PC-9 (cell line): ENCODE measurements at places on chromosomes 5 and 9. TPM values are rescaled to one million over a fixed set of nuclear protein-coding genes. Genes with fewer than 3 reads are reported as not detected.

GRCh38 chr5:178284093-178284675 lies 51.6 kb upstream of the PHYKPL start:
- no peaks in the 10 kb centered on the region for H3K36me3 ChIP-seq
- no peak overlapping the region for H3K4me3 ChIP-seq
- H3K27me3 ChIP-seq: peaks cover 95% of the 10 kb centered on the region
- H3K27ac ChIP-seq: no peak overlapping the region
- no peaks in the 10 kb centered on the region for H3K4me1 ChIP-seq
- DNase-seq: no peak

DNA sequence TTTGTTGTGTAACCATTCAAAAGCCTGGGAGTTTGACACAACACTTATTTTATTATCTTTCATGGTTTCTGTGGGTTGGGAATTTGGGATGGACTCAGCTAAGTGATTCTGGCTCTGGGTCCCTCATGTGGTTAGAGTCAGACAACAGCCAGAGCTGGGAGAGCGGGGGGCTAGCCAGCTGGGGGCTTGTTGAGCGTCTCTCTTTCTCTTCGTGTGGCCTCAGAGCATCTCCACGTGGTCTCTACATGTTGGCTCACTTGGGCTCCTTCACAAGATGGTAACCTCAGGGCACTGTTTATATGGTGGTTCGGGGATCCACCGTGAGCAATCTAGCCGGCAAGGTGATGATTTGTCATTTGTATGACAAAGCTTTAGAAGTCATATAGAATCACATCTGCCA lies 73.6 kb downstream of the FSTL4 start:
- H3K36me3 ChIP-seq: no peaks in the 10 kb centered on the region
- no peak overlapping the region for H3K4me3 ChIP-seq
- no peak for DNase-seq
- H3K27ac ChIP-seq: no peak overlapping the region

DNA sequence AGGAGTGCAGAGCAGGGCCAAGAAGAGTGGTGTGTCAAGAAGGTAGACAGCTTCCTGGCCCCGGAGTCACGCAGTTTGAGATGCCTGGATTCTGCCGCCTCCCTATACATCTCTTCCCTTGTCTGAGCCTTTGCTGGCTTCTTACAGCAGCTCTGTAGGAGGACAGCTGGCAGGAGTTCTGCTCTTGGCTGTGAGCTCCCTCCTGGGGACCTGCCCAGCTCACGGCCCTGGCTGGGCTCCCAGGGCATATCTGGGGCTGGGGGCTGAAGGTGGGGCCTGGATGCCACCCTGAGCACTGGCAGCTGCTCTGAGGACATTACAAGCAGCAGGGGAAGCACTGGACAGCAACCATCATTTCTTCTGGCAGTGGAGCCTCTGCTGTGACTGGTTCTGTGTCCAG lies 786 bp upstream of the TSSK1B start:
- no peak overlapping the region for H3K27ac ChIP-seq
- no peak for DNase-seq
- no peaks in the 10 kb centered on the region for H3K27me3 ChIP-seq
- no peaks in the 10 kb centered on the region for H3K36me3 ChIP-seq
- H3K4me1 ChIP-seq: no peaks in the 10 kb centered on the region
- H3K4me3 ChIP-seq: no peak overlapping the region

DNA sequence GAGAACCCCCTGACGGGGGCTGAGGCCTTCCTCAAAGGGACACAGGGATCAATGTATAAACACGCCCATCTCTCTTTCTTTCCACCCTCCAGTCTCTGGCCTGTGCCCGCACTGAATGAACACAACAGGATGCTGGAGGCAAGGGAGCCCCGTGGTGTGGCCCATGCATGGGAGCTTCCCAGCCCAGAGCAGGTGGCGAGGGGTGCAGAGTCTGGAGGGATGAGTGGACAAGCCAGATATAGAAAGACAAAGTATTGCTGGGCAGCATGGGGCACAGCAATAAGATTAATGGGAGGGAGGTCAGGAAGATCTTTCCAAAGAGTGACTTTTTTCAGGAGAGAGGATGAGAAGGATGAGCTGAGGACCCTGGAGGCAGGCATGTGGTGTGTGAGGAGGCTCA lies 103.7 kb downstream of the C5orf15 start:
- no peak overlapping the region for H3K4me3 ChIP-seq

DNA sequence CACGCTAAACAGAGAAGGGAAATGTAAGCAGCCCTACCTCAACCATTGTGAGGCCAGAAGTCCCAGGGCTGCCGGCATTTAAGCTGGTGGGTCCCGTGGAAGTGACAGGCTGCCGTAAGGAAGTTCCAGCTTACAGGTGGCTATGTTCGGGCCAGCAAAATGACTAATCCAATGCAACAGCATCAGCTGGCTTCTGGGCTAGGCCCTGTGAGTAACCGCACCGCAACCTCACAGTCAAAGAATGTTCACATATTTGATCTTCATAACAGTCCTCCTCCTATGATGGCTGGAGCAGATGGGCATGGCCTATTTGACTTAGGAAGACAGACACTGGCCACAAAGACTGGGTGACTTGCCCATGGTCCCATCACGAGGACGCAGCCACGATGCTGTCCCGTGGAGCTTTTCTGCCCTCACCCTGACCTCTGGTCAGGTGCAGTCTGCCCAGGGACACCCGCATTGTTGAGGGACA lies 88.2 kb downstream of the LIFR start:
- no peak overlapping the region for H3K4me3 ChIP-seq
- no peak overlapping the region for H3K27ac ChIP-seq
- H3K27me3 ChIP-seq: no peaks in the 10 kb centered on the region
- peaks cover 8% of the 10 kb centered on the region for H3K4me1 ChIP-seq
- H3K36me3 ChIP-seq: no peaks in the 10 kb centered on the region

- H3K27me3 ChIP-seq: no peaks in the 10 kb centered on the region
- no peak for DNase-seq
- H3K4me1 ChIP-seq: peaks cover 19% of the 10 kb centered on the region; the same call in 1 of the 2 replicates
- no peak overlapping the region for H3K4me3 ChIP-seq
- H3K27ac ChIP-seq: no peak overlapping the region
These were observed 2.6 kb downstream of the PTPA start for GRCh38 chr9:129113645-129114304.

DNA sequence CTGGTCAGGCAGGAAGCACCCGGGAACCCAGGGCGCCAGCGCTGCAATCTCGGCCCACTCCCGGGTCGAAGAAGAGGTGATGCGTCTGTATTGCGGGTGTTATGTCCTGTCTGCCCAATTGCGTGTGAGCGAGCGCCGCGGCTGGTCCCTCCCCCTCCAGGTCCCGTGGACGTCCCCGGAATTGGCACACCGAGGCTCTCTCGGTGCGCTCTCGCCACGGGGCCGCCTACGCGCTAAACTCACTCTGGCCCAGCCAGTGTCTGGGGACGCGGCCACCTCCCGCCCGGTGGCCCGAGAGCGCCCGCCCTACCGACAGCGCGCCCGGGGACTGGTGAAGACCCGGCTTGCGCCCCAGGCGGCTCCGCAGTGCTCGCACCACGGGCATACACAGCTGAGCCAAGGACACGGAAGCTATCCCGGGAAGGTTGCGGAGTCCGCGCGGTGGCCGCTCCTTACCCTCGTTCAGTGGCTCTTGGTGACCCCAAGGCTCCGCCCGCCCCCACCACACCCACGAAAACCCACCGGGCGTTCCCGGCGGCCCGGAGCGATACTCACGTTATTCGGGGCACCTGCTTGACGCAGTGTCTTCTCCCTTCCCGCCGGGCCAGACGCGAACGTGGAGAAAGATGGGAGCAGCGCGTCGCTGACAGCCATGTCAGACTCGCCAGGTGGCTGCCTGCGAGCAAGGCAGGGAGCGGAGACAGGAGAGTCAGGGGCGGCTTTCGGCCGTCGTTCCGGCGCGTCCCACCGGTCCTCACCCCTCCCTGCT lies 1.0 kb downstream of the KLF4 start:
- peak; percentile 69 for DNase-seq
- peaks cover 28% of the 10 kb centered on the region for H3K36me3 ChIP-seq
- H3K4me3 ChIP-seq: peak overlapping the region; percentile 100
- peaks cover 42% of the 10 kb centered on the region for H3K4me1 ChIP-seq
- H3K27ac ChIP-seq: peak overlapping the region; percentile 85

- no peaks in the 10 kb centered on the region for H3K36me3 ChIP-seq
- DNase-seq: no peak
- H3K27ac ChIP-seq: no peak overlapping the region
- H3K27me3 ChIP-seq: no peaks in the 10 kb centered on the region
- H3K4me1 ChIP-seq: peaks cover 4% of the 10 kb centered on the region; the same call in 1 of the 2 replicates
- no peak overlapping the region for H3K4me3 ChIP-seq
These were observed 13.5 kb downstream of the ISL1 start for GRCh38 chr5:51396797-51397196.

FAM163B gene
- not detected in 2 replicates for total RNA-seq

DNA sequence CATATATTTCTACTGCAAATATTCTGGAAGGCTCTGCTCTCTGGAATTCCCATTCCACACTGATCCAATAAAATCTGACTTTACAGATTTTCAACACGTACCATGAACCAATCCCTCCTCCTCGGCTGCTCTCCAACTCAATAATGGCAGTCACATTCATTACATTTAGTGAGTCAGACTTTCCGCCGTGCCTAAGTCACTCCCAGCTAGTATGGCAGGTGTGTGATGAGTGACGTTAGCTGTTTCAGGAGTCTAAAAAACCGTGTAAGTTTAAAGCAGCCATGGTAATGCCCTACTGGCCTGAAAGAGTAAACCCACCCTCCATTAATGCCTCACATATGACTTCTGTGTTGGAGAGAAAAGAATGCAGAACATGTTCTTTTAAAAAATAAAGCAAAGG lies 3.3 kb downstream of the FBN2 start:
- no peaks in the 10 kb centered on the region for H3K4me1 ChIP-seq
- no peaks in the 10 kb centered on the region for H3K27me3 ChIP-seq
- peak; percentile 34 for DNase-seq
- no peak overlapping the region for H3K27ac ChIP-seq
- H3K4me3 ChIP-seq: no peak overlapping the region

ADAMTSL2 gene
- total RNA-seq: 0.39 and 0.50 TPM in 2 replicates

- no peaks in the 10 kb centered on the region for H3K36me3 ChIP-seq
- no peaks in the 10 kb centered on the region for H3K4me1 ChIP-seq
- H3K4me3 ChIP-seq: no peak overlapping the region
- DNase-seq: no peak
These were observed 812.0 kb downstream of the CDH18 start for GRCh38 chr5:19175776-19176570.

DNA sequence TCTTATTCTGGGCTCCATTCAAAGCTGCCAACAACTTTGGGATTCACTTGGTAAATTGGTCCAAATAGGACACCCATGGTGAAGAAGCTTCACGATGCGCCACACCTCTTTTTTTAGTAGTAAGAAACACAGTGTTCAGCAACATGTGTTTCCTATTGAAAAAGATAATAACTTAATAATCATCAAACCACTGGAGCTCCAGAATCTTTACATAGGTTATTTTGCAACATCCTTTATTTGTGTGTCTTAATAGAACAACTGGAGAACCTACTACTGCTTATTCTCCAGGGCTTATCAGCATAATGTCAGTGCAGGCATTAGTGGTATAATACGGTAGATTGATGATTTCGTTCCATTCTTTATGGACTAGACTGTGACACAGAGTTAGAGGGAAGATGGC lies 63.3 kb upstream of the DAPK1 start:
- no peak overlapping the region for H3K4me3 ChIP-seq
- no peak for DNase-seq
- H3K4me1 ChIP-seq: peaks cover 6% of the 10 kb centered on the region
- H3K27me3 ChIP-seq: no peaks in the 10 kb centered on the region

GRCh38 chr5:53482717-53483638 lies 2.5 kb downstream of the FST start:
- H3K36me3 ChIP-seq: no peaks in the 10 kb centered on the region
- peaks cover 11% of the 10 kb centered on the region; the same call in 1 of the 2 replicates for H3K27me3 ChIP-seq
- H3K4me1 ChIP-seq: peaks cover 3% of the 10 kb centered on the region
- no peak overlapping the region for H3K27ac ChIP-seq
- no peak overlapping the region; the same call in 1 of the 2 replicates for H3K4me3 ChIP-seq
- no peak for DNase-seq

DIPK1B gene
- total RNA-seq: 19.0 and 32.6 TPM in 2 replicates
